ENCODE measurements at places on chromosomes 7 and 10.

DNA sequence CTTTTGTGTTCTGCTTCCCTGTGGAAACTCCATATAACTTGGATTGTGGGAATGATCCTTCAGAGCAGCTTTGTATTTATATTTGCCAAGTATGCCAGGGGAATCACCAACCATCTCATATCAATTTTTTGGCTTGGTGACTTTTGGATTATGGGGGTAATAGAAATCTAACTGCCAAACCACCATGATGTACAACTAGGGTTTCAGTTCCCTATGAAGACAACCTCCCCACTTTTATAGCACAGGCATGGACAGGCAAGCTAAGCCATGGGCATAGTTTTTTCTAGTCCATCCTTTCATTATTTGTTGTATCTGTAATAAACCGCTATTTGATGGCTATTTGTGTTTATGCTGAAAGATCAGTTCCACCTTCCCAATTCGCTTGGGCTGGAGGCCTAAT, 17.7 kb downstream of the NPY start:
- no peak for DNase-seq

DNA sequence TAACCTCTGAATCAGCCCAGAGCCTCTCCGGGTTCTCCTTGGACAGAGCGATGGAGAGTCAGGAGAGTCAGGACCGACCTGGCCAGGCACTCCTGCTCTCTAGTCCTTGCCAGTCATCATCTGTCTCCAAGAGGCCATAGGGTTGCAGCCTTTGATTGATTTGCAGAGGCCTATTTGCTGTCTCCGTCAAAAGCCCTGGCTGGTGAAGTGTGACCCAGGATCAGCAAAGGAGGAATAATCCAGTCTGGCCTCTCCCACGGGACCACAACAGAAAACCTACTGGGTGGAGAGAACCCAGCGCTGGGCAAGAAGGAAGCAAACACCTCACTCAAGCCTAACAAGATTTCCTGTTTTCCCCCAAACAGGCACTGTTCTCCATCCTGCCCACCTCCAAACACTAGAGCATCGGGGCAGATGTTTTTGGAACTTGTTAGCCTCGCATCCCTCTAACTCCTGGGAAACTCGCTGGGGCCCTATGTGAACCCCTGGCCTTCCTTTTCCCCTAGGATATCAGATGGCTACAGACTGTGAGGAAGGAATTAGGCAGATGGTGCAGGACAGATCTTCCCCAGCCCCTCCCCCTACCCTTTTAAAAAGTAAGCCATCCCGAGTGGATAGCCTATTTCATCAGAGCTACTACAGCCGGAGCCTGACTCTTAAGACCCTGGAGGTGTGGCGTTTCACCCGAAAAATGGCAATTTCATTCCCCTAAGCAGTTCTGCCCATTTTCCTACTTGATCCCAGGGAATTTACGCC, 54.3 kb downstream of the PODXL start:
- no peak for DNase-seq

DNA sequence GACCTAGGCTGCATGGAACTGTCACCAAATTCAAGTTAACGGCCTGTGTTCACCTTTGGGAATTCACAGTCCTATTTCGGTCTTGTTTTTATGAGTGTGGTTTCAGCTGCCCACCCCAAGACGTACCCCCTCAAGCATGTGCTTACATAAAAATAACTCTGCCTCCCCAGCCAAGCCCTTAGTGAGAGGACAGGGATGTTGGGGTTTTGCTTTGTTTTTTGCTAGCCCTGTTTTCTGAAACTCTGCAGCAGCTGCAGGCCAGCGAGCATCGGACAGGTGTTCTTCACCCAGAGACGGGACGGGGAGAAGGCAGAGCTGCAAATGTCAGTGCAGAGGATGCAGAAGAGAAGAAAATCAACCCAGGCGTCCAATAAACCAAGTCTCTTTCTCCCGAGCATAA, 13.5 kb downstream of the CHST15 start:
- DNase-seq = no peak

- DNase-seq = no peak
Observed at GRCh38 chr7:6419310-6419773, 28.4 kb downstream of the DAGLB start.

DNA sequence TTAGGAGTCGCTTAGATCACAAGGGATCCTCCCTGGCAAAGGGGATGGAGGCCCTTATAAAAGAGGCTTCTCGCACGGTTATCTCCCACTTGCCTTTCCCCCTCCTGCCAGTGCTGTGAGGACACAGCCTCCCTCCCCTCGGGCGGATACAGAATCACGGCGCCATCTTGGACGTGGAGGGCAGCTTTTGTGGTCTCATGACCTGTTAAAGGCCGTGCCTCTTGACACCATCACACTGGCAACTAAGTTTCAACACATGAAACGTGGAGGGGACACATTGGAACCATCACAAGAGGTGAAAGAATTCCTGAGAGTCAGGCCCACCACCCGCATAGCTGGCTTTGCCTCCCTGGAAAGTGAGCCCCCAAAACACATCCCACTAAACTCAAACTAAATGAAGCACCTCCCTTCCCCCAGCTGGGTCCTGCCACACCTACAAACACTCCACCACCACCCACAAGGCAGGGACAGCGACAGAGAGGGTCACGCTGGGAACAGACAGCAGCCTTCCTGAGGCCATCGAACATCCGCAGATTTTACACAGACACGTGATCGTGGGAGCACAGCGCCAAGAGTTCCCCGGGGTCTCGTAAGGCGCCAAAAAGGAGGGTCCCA, 110.6 kb downstream of the TCERG1L start:
- no peak for DNase-seq

DNA sequence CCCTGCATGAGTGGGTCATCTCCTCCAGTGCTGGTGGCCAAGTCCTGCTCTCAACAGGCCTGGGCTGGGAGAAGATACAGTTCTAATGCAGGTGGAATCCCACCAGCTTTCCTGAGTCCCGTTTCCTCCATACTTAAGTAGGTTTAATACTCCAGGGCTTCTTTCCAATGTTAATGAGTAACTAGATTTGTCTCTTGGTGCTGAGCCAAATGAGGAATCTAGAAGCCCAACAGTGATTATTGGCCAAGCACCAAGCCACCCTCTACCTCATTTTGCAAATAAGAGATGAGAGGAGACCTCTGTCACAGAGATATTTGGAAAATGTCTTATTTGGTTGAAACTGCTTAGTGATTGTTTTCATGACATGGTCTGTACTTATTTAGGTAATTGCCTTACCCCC, 37.1 kb downstream of the STARD3NL start:
- DNase-seq = no peak

GRCh38 chr10:73159038-73159648, 8.7 kb downstream of the ECD start:
- peak; percentile 33 for DNase-seq

- no peak for DNase-seq
Observed at GRCh38 chr10:17330501-17330900, 102.5 kb downstream of the VIM start.

GRCh38 chr10:117531371-117532002, 11.1 kb upstream of the EMX2 start:
- no peak for DNase-seq

- DNase-seq = peak; percentile 70
Observed at GRCh38 chr7:48139459-48139858, 31.8 kb upstream of the ABCA13 start.

DNA sequence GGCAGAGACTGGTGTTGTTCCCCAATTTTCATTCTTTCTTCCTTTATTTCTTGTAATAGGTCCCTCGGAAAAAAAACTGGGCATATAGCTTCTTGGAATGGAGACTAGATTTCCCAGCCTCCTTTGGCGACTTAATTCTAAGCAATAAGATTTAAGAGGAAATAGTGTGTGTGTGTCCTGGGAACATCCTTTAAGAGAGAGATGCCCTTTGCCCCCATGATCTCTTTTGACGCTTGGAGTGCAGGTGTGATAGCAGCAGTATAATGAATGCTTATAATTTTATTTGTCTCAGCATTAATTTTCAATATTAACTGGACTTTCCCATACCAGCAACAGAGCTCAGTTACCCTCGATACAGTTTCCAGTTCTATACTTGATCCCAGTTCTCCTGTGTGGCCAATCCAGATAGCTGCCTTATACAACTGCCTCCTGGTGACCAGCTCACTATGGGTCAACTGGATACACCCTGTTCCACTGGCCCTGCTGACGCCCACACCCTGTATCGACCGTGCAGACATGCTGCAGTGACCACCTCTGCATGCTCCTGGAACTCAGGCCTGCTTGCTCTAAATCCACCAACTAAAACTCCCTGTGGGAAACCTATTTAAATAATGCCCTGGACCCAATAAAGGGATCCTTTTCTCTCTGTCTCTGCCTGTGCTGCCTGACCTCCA, 13.9 kb downstream of the TMEM176A start:
- DNase-seq = no peak

- DNase-seq = no peak
Observed at GRCh38 chr10:126908225-126908624, 3.0 kb downstream of the DOCK1 start.

DNA sequence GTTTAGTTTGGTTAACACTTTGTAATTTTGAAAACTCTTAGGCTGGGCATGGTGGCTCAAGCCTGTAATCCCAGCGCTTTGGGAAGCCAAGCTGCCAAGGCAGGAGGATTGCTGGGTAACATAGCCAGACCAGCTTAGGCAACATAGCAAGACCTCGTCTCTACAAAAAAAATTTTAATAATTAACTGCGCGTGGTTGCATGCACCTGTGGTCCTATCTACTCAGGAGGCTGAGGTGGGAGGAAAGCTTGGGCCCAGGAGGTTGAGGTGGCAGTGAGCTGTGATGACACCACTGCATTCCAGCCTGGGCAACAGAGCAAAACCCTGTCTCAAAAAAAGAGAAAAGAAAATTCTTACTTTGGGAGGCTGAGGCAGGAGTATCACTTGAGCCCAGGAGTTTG, 18.2 kb downstream of the MYOZ1 start:
- no peak for DNase-seq

- no peak for DNase-seq
Observed at GRCh38 chr7:93043385-93043985, 74.3 kb downstream of the SAMD9 start.

DNA sequence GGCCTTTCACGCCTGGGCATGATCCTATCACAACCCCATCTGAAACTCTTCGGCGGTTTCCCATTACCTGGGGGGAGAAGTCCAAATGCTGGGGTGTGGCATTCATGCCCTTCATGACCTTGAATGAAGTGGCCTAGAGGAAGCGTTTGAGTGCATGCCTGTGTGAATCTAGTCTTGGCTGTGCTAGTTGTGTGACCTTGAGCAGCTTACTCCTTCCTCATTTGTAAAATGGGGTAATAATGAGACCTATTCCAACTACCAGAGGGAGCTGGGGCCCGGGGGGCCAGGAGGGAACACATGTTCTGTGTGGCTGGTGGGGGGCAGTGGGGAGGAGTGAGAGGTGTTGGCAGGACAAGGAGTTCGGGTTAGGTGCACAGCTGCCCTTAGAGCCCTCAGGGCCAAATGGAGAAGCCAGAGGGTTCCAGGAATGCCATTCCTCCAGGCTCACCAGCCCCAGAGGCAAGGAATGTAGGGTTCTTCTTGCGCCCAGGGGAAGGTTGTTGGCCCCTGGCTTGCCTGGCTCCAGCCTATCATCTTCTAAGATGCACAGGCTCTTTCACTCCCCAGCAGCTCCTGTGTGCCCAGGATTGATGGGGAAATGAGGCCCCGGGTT, 21.3 kb upstream of the TBRG4 start:
- no peak for DNase-seq

DNA sequence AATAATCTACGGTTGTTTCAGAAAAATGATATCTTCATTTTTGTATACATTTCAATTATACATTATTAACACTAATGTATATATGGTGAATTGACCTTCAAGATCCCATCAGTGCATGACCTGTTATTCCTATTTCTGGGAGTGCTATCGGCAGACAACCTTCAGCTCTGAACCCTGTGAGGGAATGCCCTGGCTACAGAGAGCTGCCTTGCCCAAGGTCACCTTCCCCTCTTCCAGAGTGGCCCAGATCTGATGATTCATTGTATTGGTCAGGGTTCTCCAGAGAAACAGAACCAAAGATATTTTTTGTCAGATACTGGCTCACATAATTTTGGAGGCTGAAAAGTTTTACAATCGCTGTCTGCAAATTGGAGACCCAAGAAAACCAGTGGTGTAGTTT, 235.5 kb downstream of the ZNF92 start:
- DNase-seq = no peak

DNA sequence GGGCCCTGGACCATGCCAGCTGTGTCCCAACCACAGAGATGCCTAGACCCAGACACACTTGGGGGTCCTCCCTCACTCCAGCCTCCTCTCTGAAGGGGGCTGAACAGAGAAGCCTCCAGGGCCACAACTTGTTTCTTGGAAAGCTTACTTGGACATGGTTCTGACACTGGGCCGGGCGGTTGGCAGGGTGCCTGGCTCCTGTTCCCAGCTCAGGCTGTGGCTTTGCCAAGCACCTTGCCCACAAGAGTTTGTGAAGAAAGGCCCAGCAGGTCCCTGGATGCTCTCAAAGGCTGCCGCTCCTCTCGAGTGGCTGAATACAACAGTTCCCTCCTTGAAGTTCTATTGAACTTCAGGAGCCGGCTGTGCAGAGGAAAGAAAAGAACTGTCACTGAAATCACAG, 181.6 kb downstream of the PTPN20 start:
- no peak for DNase-seq

DNA sequence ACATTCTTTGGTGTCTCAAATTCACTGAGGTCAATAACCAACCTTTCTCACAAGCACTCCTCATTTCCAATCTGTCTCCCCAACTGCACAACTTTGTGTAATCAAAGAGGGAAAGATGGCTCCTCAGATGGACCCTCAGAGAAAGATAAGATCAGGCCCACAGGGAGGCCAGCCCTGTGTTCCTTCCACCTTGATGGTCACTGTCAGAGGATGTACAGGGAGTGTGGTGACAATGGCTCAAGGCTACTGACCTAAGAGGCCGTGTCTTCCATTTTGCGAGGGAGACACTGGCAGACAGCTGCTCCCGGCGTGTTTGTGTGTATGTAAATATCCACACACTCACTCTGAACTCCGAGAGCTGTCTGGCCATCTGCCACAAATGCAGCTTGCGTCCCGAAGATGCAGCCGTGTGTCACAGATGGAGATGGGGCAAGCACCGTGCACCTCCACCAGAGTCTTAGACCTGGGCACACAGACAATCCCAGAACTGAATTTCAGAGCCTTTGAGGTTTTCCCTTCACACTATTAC, 712.1 kb upstream of the NRP1 start:
- no peak for DNase-seq

- DNase-seq = peak; percentile 44
Observed at GRCh38 chr7:131859147-131859821, 302.9 kb upstream of the PODXL start.

- DNase-seq = no peak
Observed at GRCh38 chr7:150964593-150965111, 13.5 kb downstream of the KCNH2 start.

- no peak for DNase-seq
Observed at GRCh38 chr7:116978006-116978405, 24.7 kb downstream of the ST7 start.

GRCh38 chr7:84855758-84856157, 331.1 kb downstream of the SEMA3D start:
- no peak for DNase-seq
